ENCODE measurements at places on chromosomes 5 and 9. TPM values are rescaled to one million over a fixed set of nuclear protein-coding genes. Genes with fewer than 3 reads are reported as not detected.

Gene FOXD4L6
- total RNA-seq, result 0.07 TPM

Gene PCDHB14
- 0.78 TPM for total RNA-seq

Gene PCDHGC5
- 0.53 TPM for total RNA-seq

Gene ARL15
- total RNA-seq, result 52.6 TPM

Gene FAM153A
- total RNA-seq, result not detected

Gene ARHGEF28
- 74.8 TPM for total RNA-seq

Gene OLFM1
- total RNA-seq, result 0.46 TPM

Gene IL7R
- total RNA-seq, result 1.2 TPM

Gene OCLN
- total RNA-seq, result 36.5 TPM

Gene GPR151
- not detected for total RNA-seq

Gene P4HA2
- total RNA-seq, result 88.6 TPM

Measured in pulmonary artery endothelial cell (primary cell).